CD4-positive, alpha-beta T cell treated with Interferon gamma for 1 hour (primary cell): ENCODE measurements at places on chromosomes 6 and 20.

DNA sequence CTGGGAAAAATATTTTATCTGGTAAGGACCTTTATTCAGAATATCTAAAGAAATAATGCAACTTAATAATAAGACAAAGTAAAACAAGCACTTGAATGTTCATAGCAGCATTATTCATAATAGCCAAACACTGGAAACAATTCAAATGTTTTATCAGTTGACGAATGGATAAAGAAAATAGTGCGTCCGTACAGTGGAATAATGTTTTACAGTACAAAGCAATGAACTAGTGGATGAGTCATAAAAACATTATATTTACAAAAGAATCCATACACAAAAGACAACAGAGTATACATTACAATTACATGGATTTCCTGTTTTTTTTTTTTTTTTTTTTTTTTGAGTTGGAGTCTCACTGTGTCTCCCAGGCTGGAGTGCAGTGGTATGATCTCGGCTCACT lies 12.7 kb downstream of the SMAP1 start:
- DNase-seq, result no peak

- DNase-seq, result no peak
Measured at GRCh38 chr6:12467706-12468670, 177.8 kb downstream of the EDN1 start.

DNA sequence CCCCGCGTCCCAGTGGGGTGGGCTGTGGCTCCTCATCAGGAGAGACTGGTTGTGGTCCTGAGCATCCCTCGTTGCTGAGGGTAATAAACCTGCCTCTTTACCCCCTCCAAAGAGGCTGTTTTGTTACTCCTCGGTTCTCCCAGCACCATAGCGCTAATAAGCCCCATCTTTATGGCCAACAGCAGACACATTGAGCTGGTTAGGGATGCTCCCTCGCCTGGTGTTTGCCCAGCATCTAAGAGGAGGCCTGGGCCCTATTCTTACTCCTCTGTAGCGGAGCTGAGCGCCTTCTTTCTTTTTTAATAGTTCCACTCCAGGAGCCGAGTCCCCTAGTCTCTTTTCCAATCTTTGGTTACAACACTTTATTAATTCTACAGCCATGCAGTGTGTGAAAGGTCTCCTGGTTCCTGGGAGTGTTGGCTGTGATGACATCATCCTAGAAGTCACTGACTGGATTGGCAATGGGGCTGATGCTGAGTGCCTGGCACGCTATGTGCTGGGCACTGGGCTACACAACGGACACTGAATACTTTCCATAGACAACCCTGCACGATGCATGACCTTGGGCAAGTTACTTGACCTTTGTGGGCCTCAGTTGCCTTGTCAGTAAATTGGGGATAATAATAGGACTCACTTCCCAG lies 50.6 kb upstream of the CCDC167 start:
- DNase-seq, result no peak

DNA sequence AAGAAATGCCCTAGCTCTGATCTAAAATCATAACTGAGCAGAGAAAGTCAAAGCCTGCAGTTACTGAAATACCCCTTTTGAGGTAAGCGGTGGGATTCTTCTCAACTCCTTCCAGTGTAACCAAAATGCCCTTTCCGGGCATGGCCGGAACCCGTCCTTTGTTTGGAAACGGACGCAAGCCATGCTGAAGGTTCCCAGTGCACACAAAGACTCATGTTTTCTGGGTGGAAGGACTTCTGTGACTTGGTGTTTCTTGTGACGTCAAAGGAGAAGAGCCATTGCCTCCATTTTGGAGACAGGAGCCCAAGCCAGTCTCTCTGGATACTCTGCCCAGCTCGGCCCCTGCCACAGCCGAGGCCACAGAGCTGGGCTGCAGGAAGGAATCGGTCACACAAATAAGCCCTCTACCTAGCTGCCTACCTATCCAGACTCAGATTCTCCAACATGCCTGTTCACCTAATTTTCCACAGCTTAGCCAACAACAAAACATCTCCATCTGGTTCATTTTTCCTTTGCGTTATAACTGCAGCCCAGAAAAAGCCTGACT lies 182.8 kb downstream of the TBXT start:
- no peak for DNase-seq

DNA sequence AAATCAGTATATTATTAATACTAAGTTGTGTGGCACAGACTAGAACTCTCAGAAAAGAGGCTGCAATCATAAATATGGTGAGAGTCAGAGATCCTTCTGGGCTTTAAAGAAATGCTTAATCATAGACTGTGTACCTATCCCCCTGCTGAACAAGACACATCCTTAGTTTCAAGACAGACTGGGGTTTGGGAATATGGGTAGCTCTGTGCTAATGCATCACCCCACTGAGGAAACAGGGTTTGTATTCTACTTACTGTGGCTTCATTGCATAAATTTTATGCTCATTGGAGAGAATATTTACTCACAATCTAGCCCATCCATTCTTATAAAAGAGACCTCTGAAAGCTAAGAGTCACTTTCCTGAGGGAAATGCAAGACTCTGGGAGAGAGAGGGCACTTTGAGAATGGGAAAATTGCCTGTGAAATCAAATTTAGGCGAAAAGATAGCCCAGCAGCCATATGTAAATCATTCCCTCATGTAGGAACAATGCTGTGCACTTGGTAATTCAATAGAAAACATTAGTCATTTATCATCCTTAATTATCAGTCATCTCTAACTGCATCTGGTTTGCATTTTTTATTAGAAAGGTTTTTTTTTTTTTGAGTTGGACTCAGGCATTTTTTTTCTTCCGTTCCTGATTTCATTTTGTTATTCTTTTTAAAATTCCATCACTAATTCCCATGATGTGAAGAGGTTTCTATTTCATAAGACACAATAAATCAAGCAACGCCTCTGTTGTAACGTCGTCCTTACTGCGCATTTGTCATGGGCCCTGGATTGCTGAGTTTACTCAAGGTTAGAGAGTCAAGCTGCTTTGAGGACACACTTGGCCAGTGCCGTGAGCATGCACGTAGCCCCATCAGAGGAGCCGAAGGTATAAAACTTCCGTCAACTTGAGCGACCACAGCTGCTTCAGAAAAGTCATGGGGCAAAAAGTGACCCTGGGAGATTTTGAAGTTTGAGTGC lies 91.8 kb downstream of the TRMT11 start:
- no peak for DNase-seq

DNA sequence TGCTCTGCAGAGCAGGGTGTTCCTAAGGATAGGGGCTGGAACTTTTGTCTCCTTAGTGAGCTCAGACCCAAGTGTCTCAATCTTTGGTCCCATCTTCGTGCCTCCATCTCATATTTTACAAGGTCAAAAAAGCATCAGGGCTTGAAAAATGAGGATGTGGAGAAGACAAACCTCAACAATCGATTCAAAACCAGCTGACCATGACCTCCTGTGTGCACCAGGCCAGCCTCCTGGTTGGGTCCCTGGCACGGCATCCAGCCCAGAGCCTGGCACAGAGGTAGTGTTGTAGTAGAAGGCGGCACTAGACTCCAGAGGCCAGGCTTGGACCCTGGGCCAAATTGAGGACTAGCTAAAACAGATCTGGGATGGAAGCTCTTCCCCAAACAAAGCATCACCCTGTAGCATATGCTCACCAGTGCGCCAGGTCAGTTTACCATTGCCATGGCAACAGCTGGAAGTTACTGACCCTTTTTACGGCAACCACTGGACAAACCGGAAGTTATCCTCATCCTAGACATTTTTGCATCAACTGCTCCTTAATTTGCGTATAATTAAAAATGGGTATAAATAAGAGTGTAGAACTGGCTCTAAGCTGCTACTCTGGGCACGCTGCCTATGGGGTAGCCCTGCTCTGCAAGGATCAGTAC lies 69.3 kb upstream of the BLCAP start:
- no peak for DNase-seq

DNA sequence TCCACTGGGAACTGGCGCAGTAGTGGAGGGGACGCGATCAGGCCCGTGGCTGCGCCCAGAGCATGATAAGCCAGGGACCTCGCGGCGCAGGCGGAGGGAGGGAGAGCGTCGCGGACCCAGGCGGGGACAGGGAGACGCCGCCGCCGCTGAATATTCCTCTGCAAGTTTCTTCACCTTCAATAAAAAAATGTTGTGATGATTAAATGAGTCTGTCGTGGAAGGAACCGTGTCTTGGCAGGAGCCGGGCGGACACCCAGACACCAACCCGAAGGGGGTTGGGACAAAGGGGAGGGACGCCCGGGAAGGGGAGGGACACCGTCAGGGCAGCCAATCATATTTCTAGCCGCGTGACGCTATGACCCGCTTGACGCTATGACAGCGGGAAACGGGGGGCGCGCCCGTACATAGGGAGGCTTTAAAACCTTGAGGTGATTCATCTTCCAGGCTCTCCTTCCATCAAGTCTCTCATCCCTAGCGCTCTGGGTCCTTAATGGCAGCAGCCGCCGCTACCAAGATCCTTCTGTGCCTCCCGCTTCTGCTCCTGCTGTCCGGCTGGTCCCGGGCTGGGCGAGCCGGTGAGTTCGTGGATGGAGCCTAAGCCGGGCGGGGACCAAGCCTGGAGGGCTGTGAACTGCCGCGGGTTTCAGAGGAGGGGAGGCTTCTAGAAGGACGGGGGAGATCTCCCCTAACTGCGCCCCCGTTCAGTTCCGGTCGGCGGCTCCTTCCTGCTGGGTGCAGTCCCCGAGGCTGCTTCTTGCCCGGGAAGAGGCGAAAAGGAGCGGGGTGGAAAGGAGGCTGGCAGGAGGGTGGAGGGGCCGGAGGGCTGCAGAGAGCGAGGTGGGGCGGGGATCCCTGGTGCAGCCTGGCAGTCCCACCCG lies at the start of gene ULBP2:
TSS of gene ULBP2 (plus strand) at position 432 of the 878 bp plus-strand sequence. CDS start at position 491, 59 bp downstream.
- DNase-seq, result peak; percentile 93

- no peak for DNase-seq
Measured at GRCh38 chr20:51938559-51939258, 136.4 kb upstream of the SALL4 start.

DNA sequence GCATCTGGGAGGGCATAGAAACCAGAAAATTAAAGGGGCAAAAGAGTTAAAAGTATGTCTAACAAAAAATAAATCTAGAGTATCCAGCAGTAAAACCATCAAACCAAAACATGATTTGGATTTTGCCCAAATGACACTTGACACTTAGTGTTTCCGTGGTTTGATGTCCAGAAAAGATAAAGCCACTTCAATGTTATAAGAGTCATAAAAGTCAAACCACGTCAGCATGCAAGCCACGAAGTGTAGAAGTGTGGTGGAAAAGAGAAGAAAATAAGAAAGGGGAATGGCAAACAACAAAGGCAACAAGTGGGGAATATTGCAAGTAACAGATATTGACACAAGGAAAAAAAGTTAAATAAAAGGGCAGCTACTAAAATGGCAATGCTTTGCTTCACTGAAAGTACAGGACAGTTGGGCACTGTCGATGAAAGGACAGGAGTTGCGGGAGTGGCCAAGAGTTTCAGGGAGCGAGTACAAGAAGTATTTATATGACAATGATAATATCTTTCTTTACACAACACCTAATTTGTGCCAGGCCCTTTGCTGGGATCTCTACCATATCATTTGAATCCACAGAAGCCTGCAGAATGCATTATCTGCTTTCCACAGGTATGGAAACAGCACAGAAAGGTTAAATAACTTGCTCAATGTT lies 6.3 kb upstream of the HDDC2 start:
- DNase-seq, result no peak

GRCh38 chr6:129893640-129894039 lies 32.5 kb upstream of the TMEM244 start:
- no peak for DNase-seq

- DNase-seq, result no peak
Measured at GRCh38 chr6:25017486-25017885, 81.7 kb upstream of the RIPOR2 start.

DNA sequence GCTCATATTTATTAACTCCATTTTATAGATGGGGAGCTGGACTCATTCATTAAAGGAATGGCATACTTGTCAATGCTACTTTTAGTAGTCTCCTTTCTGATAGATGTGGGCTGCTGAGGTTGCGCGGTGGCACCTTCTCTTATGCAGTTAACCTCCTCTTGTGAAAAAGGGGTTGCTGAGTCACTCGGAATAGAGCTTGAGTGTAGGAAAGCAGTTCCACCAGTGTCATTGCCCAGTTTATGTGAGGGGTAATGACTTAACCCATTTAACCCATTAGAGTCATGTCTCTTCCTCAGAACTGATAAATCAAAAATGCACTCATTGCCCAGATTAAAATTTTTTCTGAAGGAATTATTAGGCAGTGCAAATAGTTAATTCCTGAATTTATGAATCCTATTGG lies 6.3 kb downstream of the MAPK14 start:
- DNase-seq, result peak; percentile 11

- DNase-seq, result no peak
Measured at GRCh38 chr6:140437619-140438345, 1063.3 kb upstream of the CITED2 start.

- DNase-seq, result peak; percentile 96
Measured at GRCh38 chr6:41779788-41780550, at the start of gene FRS3. Gene FRS3, minus strand, starts transcription at chr6:41779900. Its CDS starts 2,913 bp downstream, at chr6:41776987.

- no peak for DNase-seq
Measured at GRCh38 chr6:145823328-145823944, 8.8 kb upstream of the FBXO30 start.

DNA sequence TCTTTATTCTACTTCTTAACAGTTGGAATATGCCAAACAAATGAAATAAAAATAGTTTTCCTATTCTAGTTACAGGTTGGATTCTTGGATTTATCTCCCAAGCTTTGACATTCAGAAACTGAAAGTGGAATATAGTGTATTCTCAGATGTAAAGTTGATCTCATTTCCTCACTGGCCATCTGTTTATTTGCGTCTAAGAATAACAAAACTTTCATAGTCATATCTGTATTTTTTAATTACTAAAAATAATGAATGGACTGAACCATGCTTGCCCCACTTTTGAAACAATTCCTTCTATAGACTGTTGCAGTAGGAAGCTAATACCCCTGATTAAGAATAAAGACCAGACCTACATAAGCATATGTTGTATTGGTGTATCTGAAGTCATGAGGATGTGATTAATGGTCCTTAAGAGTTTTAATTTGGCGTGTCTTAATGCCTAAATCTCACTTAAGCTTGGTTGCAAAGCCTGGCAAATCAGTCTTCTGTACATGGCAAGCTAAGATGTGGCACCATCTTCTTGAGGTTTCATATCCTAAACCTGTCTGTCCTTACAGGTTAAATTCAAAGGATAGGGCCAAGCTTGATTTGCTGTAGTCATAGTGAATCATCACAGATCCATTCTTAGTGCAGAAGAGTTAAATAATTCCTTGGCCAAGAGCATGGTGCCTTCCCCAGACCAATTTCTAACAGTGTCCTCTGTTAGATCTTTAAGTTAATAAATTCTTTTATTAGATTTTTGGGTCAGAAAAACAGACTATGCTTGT lies 58.9 kb downstream of the FOXO3 start:
- DNase-seq, result no peak

GRCh38 chr6:37965964-37966676 lies 146.6 kb downstream of the ZFAND3 start:
- DNase-seq, result no peak

- peak; percentile 80 for DNase-seq
Measured at GRCh38 chr6:41286544-41287346, at the start of gene TREM1. Gene TREM1, minus strand, starts transcription at chr6:41286682. Its CDS starts 27 bp downstream, at chr6:41286655.
